Stimulated activated CD8-positive, alpha-beta memory T cell treated with anti-CD3 and anti-CD28 coated beads, Interleukin-7, amount 100 ng/mL, for 4 hours (primary cell): ENCODE measurements at places on chromosomes 6 and 20.

GRCh38 chr20:25294459-25295385, 46.8 kb downstream of the PYGB start:
- peak; percentile 21 for DNase-seq

DNA sequence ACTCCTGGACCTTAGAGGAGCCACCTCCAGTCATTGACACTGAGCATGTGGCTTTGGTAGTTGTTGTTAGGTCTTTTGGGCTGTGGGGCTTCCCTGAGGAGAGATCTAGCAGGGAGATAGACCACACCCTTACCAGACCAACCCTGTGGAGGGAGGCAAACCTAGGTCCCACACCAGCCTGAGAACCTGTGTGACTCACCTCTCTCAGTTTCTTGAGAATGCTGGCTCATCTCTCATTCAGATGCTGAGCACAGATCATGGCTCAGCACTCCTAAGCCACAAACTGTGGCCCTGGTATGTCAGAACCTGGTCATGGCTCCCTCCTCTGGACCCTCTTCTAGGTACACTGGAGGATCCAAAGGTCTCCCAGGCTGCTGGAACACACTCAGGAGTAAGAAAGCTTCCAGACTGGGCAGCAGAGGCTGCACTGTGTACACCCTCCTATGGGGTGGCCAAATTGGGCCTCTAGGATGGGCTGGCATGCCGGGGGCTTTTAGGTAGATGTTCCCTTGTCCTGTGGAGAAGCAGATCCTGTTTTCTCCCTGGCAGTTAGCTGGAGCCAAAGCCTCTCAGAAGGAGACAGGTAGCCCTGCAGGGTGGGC, 1294.5 kb downstream of the KHDRBS2 start:
- DNase-seq: no peak

DNA sequence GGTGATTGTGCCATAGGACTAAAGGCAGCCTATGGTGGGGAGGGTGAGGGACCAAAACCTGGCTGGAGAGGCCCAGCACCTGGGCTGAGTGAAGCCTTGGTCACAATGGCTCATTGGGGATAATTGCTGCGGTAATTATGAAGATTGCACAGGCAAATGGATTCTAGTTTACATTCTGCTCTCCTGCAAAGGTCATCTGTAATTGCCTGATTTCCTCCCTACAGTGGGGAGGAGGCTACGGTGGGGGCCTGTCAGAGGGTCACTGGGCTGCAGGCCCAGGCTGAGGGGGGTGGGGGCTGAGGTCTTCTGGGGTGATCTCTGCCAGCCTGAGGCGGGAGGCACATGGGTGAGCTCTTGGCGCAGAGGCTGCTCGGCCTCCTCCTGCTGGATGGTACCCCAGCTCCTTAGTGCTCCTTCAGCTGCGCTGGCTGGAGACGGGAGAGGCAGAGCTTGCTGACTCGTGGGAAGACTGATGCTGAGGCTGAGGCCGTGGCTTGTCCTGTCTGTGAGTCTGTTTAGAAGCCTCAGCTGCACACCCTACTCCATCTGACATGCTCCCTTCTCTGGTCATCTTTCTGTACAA, 30.3 kb downstream of the PACSIN1 start:
- no peak for DNase-seq

- no peak for DNase-seq
Observed at GRCh38 chr20:48329676-48330664, 497.8 kb downstream of the PREX1 start.

- no peak for DNase-seq
Observed at GRCh38 chr20:60627751-60628565, 624.1 kb upstream of the CDH4 start.
